ENCODE measurements at places on chromosomes 1 and 21.

- no peak for DNase-seq
Observed at GRCh38 chr21:33643658-33644311, 1.5 kb downstream of the ITSN1 start.

GRCh38 chr1:191134796-191135195, 657.1 kb upstream of the BRINP3 start:
- no peak for DNase-seq

DNA sequence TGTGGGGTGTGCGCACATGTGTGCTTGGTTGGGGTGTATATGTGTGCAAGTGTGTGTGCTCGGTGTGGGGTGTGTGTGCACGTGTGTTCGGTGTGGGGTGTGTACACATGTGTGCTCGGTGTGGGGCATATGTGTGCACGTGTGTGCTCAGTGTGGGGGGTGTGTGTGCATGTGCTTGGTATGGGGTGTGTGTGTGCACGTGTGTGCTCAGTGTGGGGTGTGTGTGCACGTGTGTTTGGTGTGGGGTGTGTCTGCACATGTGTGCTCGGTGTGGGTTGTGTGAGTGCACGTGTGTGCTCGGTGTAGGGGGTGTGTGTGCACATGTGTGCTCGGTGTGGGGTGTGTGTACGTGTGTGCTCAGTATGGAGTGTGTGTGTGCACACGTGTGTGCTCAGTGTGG, 77.5 kb downstream of the PRDM16 start:
- DNase-seq = no peak

DNA sequence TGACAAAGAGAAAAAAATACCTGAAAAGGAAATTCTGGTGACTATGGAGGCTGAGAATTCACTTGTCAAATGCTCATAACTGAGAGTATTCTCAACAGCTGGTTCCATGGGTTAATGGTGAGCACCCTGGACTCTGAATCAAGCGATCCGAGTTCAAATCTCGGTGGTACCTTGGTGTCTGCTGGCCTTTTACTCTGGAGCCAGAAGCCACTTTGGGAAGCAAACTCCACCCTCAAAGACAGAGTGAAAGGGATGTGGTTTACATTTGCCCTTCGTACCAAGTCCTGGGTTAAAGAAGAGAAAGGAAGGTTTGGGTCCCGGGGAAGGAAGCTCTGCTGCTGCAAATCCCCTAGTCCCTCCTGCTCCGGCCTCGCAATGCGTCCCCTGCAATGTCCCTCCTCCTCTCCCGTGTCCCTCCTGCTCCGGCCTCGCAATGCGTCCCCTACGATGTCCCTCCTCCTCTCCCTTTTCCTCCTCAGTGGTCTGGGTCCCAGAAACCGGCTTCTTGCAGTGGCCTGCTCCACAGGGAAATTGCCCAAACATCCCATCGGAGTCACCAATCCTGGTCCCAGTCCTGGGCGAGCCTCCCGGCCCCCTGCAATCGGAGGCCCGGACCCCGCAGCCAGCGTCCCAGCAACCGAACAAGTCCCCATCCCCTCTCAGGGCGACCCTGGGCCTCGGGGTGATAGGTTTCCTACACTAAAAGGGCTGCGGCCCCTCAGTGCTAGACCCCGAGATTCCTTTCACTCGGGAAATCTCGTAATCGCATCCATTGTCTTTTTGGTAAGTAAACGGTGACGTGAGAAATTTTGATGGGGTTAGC, 129.4 kb downstream of the PPIAL4G start:
- DNase-seq = no peak

- DNase-seq = no peak
Observed at GRCh38 chr1:63009421-63009820, 225.5 kb downstream of the ATG4C start.

- no peak for DNase-seq
Observed at GRCh38 chr1:63799820-63800219, 26.0 kb downstream of the ROR1 start.

GRCh38 chr1:65112811-65113210, 35.2 kb upstream of the AK4 start:
- no peak for DNase-seq

DNA sequence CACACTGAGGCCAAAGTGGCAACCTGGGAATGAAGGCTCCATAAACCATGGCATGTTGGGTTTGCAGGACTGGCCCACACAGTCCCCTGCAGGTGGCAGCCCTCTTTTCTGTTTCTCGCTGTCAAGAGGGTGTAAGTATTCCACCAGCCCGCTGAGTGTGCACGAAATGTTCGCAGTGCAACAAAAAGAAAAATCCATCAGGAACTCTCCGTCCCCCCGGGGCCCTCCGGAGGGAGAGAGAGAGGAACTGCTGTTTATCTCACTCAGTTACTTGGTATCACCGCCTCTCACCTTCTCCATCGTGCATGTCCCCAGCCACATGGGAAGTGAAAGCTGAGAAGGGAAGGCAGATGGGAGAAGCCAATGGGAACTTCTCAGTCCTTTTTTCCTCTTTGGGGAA, 38.3 kb downstream of the NCF2 start:
- no peak for DNase-seq

DNA sequence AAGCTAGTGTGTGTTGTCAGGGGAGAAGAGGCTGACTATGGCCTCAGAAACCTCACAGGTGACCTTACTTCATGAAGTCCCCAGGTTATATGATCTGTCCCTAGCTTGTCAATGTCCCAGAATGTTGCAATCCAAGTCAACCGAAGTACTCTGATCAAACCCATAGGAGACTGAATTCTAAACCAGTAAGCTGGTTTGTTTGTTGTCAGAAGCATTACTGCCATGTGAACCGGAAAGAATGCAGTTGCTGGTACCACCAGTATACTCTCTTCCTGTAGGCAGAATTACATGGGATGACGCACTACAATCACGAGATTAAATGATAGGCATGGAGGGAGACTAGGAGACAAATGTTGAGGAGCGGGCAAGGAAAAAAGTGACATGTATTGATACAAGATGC, 26.1 kb upstream of the MAN1A2 start:
- DNase-seq = no peak

DNA sequence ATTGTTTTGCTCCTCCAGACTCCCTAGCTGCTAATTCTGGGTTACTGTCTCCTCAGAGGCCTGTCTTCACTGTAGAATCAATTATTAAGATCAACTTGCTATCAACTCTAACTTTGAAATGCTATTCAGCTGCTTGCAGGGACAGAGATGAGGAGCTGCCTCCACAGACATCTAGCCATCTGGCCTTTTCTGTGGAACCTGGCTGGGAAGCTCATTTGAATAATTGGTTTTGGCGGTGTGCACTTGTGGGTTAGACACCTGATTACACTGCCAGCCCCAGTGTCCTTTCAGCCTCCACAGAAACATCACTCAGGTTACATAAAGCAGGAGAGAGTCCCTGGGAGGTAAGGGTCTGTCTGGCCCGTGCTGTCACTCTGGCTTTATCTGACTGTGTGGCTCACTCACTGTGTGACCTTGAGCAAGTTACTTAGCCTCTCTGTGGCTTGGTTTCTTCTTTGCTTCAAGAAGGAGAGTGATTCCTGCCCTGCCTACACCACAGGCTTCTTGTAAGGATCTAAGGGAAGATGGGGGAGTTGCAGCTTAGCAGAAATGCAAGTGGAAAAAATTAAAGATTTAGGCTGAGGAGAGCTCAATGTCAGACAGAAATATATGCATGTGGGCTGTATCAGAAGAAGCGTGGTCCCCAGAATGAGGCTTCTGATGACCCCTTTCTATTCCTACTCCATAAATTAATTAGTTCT, 131.6 kb downstream of the BEND5 start:
- no peak for DNase-seq

- DNase-seq = no peak
Observed at GRCh38 chr1:30872033-30872947, 36.3 kb downstream of the SDC3 start.

DNA sequence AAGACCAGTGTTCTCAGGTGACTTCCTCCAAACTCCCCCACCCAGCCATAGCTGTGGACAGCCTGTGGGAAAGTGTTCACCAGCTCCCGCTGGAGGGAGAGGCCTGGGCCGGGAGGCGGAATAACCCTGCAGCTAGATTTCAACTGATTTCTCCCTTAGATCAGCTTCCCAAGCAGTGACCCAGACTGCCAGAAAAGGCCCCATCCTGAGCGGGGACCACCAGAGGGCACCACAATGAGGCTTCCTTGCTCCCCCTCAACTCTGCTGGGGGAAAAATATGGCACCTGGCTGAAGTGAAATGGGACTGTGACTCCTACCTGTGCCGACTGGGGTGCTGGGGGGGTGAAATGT, 50.8 kb downstream of the RHBG start:
- DNase-seq = no peak

- no peak for DNase-seq
Observed at GRCh38 chr1:83794384-83794783, 204.5 kb downstream of the TTLL7 start.

GRCh38 chr1:34929853-34930701, 627 bp upstream of the DLGAP3 start:
- DNase-seq = no peak

GRCh38 chr1:52867087-52867863, 24.7 kb downstream of the ZYG11A start:
- DNase-seq = no peak
